Muscle of leg (tissue), 16 donors: ENCODE measurements at places on chromosomes 13 and 19.

DNA sequence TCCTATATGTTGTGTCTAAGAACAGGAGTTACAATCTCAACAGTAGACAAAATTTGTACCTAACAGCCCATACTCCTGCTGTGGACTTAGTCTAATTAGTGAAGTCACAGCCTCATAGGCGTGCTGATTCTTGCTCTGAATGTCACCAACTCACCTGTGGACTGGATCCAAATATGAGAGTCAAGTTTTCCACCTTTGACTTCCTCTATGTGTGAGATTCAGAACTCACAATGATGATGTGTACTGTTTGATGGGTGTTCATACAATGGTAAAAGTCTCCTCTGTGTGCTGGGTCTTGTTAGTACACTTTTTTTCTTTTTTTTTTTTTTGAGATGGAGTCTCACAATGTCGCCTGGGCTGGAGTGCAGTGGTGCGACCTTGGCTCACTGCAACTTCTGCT is 7.8 kb upstream of the ZNF91 start:
- DNase-seq = no peak

GRCh38 chr19:49565261-49565660 is 15.1 kb downstream of the NOSIP start:
- peak; percentile 79 for DNase-seq

GRCh38 chr13:74205313-74205690 is 71.1 kb upstream of the KLF12 start:
- DNase-seq = no peak

DNA sequence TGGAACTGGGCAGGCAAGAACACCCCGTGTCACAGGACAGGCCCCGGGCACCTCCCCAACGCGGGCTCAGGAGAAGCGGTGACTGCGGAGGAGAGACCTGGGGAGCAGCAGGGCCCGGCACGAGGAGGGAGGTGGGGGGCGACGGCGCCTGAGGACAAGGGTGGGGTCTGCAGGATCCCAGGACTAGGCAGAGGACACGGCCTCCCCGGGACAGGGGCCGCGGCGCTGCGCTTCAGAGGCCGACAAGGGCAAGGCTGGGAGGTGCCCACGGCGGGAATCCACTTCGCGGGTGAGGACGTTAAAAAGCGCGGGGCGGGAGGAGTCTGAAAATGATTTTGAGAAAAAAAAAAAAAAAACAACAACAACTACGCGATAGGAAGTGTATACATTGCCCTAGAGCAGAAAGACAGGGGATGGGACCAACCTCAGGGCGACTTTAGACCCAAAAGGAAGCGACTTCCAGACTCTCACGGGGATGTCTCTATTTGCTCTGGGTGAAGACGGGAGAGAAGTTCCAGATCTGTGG is 44.9 kb downstream of the ZNF611 start:
- DNase-seq = no peak

GRCh38 chr19:4609878-4610511 is 29.3 kb upstream of the TNFAIP8L1 start:
- DNase-seq = peak; percentile 16

GRCh38 chr19:49327878-49328544 is 3.0 kb upstream of the SLC6A16 start:
- DNase-seq = no peak

GRCh38 chr19:6822311-6822670 is 49.8 kb downstream of the VAV1 start:
- DNase-seq = no peak

GRCh38 chr13:93151277-93151676 is 75.3 kb upstream of the GPC6 start:
- DNase-seq = peak; percentile 3

DNA sequence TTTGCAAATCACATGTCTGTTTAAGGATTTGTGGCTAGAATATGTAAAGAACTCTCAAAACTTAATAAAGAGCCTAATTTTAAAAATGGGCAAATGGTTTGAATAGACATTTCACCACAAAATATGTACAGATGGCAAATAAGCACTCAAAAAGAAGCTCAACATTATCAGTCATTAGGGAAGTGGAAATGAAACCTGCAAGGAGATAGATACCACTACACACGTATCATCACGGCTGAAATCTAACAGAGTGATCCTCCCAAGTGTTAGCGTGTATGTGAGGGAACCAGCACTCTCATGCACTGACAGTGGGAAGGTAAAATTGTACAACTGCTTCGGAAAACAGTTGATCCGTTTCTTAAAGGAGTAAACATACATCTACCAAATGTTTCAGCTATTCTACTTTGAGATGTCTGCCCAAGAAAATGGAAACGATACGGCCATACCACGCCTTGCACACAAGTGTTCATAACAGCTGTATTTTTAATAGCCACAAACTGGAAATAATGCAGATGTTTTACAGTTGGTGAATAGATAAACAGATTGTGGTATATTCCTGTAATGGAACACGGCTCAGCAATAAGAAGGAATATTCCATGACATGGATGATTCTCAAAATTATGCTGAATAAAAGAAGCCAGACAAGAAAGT is 14.5 kb downstream of the ARHGEF7 start:
- DNase-seq = no peak

GRCh38 chr19:3722443-3723109 is 14.4 kb downstream of the TJP3 start:
- DNase-seq = no peak
